ENCODE measurements at places on chromosomes 3 and 15. TPM values are rescaled to one million over a fixed set of nuclear protein-coding genes. Genes with fewer than 3 reads are reported as not detected.

- no peak for DNase-seq
Observed at GRCh38 chr3:172542999-172543398, 19.8 kb upstream of the TNFSF10 start.

LRTM1 gene
- not detected for total RNA-seq

DNA sequence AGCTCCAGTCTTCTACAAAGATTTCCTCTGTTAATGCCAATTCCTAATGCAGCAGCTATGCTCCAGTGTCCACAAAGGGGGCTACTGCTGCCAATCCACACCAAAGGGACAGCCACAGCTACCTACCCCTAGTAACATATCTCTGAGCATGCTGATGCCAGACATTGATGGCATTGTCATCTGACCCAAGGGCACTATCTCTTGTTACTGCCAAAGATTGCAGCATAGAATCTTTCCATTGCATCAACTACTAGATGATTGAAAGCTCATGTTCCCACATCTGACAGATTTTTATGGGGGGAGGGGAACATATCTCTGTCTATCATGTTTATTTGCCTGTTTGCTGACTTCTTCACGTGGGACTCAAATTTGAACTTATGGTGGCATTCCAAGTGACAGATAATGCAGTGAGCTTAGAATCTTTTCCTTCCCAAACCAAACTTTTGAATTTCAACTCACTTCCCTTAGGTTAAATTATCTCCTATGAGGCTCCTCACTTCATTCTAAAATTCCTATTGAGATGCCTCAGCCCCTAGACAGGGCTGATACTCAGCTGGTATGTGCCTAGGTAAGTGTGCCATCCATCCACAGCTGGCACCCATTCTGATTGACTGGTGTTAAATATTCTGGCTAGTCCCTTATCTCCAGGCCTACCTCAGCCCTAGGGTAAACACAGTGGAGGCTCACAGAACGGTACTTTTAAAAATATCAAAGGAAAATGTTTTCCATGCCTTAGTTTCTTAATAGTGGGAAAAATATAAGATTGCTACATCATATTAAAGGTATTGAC is 100.3 kb downstream of the STRIT1 start:
- no peak for DNase-seq

DLEC1 gene
- total RNA-seq: 0.33 TPM
